ENCODE measurements at places on chromosomes 6 and 20.

DNA sequence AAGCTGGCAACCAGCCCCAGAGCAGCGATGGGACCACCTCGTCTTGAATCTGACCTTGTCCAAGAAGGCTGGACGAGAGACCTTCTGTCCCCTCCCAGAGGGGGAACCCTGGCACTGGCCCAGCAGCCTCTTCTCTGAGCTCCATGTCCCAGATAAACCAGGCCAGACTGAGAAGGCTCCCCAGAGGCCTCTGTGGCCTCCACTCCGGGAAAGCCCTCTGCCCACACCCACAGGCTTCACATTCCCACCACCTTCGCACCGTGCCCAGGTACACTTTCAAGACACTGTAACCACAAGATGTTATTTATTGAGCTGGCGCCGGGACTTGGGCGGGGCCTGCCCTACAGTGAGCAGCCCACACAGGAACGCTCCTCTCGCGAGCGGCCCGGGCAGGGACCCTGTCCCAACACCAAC lies 33.2 kb downstream of the ADA start:
- no peak for DNase-seq

DNA sequence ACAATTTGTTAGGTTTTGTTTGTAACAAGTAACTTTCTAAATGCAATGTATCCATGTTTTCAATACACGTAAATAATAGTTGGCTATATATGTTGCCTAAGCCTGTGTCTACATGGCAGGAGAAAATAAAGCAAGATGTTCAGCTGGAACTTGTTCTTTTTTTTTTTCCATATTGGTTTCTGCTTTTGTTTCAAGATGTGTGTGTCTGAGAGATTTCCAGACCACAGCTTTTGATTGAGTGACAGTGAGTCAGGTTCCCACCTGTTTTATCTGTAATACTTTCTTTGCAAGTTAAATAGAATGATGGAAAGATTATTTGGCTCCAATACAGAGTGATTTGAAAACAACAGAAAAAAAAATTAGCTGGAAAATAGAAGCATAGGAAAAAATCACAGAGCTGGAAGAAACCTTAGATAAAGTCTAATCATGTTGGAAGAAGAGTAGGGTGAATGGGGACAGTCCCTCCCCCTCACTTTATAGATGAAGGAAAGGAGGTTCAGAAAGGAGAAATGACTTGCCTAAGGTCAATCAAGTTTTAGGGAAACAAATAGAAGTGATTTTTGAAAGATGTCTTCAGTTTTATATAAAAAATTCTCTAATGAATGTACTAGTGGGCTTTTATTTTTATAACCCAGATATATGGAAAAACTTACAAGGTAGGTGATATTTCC lies 150.9 kb upstream of the STMND1 start:
- no peak for DNase-seq

DNA sequence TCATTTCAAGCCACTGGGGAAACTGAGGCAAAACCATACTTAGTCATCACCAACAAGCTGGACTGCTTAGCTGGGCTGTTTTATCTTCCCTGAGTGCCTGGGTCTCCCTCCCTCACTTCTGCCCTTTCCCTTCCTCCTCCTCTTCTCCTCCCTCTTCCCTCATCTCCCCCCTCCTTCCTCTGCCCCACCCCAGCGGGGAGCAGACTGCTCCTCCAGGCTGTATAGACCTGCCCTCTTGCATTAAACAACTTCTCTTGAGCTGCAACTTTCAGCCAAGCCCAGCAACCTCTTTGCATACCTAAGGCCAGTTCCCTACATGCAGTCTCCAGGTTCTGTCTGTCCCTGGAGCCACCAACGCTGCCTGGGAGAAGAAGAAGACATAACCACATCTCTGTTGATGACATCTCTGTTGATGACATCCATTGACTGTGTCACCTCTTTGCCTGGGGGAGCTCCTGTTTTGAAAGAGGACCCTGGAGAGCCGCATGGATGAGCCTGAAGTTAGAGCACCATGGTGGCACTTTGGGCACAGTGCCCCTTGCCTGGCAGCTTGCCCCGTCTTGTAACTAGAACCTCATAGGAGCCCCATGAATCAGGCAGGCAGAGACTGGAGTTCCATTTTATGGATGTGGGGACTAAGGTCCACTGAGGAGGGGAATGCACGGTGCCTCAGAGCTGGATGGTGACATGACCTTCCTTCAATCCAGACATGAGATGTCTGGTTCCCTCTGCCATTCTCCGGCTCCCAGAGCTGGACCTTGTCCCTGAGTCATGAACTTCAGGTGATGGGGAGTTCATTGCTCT lies 7.8 kb upstream of the BPIFB6 start:
- DNase-seq, result no peak

GRCh38 chr6:4956625-4957024 lies 47.2 kb downstream of the RPP40 start:
- DNase-seq, result no peak

- no peak for DNase-seq
These were observed 276.5 kb downstream of the CDKAL1 start for GRCh38 chr6:20810727-20811108.

GRCh38 chr6:91802431-91802830 lies 1215.6 kb upstream of the MAP3K7 start:
- DNase-seq, result no peak

DNA sequence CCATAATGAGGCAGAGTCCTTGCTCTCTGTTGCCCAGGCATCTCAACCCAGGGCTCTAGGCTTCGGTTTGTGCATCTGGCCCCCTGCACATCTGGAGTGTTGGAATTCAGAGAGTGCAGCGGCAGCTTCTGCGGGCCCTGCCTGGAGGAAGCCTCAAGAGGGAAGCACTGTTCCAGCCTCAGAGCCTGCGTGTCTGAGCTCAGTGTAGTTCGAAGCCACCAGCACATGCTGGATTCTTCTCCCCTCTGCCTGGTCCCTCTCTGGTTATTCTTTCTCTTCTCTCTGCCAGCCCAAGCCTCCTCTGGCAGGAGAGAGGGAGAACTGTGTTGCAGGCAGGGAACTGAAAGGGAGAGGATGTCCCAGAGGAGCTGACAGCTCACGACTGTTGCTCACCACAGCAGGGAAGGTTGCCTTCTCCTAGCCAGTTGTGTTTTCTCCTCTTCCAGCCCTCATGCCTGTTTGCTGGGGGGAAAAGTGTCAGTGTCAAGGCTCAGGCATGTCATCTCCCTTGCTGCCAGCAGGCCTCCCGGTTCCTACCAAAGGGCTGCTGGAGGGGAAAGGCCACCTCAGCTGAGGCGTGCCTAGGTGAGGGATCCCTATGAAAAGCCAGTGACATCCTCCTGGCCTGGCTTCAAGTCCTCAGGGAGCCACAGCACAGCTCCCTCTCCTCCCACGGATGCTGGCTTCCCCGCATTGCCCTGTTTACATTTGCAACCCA lies 126.0 kb upstream of the LRFN2 start:
- no peak for DNase-seq

DNA sequence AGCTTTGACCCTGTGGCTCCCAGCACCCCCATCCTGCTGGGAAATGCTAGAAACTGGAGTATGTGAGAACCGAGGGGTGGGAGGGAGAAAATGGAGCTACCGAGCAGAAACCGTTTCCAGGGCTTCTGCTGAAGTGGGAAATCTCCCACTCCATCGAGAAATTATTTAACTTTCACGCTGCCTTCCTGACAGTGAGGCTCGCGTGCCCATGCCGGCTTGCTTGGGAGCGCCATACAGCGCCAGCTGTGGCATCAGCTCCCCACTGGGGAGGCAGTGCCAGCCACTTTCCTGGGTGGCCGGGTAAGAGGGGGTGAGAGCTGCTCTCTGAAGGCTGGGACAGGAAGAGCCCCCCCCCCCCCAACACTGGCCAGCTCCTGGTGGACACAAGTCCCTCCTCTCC lies 268.9 kb downstream of the TAF4 start:
- DNase-seq, result no peak

DNA sequence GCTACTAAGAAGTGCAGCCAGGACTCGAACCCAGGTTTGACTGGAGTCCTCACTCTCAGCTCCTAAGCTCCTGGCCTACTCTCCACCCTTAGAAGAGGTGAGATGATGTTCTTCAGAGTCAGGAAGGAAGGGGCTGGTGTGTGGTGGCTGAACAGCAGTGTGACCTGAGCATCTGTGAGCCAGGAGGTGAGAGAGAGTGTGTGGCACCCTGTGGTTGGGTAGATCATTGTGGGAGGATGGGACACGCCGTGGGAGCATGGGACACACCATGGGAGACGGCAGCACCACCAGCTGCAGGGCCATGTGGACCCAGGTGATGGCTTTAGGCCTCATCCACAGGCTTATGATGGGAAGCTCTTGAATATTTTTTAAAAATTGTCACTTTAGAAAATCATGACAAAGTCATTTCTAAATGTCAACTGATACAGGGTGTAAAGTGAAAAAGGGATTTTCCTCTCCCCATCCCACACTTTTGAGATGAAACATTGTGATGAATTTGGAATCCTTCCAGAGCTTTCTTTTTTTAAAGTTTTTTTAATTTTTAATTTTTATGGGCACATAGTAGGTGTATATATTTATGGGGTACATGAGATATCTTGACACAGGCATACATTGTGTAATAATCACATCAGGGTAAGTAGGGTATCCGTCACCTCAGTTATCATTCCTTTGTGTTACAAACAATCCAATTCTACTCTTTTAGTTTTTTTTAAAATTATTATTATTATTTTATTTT lies 31.6 kb downstream of the SRC start:
- no peak for DNase-seq

DNA sequence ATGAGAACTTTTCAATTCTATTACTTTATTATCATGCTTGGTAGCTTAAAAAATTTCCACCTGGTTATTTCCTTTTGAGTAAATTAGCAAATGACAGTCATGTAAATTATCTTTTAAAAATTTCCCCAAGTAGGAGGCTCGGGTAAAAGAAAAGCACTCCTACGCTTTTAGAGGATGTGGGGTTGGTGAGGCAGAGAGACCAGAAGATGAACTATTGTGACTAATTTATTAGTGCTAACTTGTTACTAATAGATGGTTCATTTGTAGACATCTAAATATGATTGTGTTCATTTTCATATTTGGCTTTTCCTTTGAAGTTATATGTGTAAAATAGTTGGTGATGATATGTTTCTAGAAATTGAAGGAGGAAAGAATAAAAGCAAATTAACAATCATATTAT lies 27.0 kb downstream of the ZNF292 start:
- DNase-seq, result no peak

DNA sequence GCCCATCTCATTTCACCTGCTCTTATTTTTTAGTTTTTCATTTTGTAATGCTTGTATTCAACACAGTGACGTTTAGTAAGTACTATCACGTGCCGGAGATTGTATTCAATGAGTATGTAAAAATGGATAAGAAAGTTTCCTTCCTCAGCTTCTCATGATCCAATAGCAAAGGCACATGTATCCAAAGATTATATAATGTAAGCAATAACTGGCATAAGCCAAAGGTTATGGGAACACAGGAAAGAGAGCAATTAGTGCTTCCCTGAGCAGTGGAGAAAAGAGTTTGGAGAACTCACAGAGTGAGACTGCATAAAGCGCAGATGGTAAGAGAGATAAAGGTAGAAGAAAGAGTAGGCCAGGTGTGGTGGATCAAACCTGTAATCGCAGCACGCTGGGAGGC lies 21.8 kb upstream of the LTV1 start:
- DNase-seq, result no peak

GRCh38 chr6:153575528-153575927 lies 444.4 kb upstream of the RGS17 start:
- no peak for DNase-seq

All from fibroblast of skin of left quadriceps (primary cell).